ENCODE measurements at places on chromosomes 1 and 21. TPM values are rescaled to one million over a fixed set of nuclear protein-coding genes. Genes with fewer than 3 reads are reported as not detected.

DNA sequence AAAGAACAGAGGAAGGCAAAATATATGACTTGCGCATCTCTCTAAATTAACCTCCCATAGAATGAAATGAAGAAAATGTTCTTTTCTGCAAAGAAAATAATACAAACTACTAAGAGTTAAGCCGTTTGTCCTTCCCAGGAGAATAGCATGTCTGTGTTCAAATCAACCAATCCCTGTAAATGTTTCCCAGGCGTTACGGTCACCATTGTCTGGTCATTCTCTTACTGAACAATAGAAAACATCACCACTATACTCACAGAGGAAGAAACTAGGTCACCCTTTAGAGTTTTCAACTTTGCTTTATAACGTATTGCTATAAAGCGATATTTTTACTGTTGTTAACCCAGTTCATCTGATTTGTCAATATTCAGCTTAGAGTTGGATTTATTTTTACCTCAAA is 34.1 kb downstream of the COL11A1 start:
- no peak for DNase-seq

- no peak for DNase-seq
Observed at GRCh38 chr1:198316546-198317100, 159.8 kb downstream of the NEK7 start.

The MYOG gene
- not detected for total RNA-seq

GRCh38 chr1:219358080-219358479 is 184.4 kb downstream of the LYPLAL1 start:
- DNase-seq = no peak

DNA sequence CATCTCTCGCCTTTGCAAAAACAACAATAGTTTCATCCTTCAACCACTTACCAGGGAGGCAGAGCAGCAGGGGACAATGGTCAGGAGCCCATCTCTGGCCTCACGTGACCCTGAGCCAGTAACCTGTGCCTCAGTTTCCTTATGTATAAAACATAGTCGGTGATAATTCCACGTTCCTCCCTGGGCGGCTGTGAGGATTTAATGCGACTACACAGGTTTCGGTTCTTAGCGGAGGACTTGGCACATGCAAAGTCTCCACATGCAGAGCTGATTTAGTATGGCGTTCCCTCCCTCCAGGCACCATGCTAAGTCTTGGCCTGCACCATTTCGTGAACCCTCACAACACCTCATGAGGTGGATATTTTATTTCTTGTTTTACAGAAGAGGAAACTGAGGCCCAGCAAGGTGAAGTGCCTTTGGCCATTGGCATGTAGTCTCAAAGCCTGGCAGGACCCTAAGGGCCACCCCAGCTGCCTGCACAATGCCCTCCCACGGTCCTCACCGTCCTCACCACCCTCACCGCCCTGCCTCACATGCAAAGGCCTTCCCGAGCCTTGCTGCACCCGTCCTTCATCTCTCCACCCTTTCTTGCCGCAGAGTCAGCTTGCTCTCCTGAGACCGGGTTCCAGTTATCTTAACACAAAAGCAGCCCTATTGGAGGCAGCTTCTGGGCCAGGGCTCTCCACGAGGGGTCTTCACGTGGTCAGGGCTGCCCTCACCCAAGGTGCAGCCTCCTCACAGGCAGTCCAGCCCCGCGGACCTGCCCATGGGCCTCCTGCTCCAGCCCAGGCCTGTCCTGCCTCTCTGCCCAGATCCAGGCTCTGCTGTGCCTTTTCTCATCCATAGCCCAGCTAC is 48.9 kb downstream of the SYF2 start:
- DNase-seq = no peak

DNA sequence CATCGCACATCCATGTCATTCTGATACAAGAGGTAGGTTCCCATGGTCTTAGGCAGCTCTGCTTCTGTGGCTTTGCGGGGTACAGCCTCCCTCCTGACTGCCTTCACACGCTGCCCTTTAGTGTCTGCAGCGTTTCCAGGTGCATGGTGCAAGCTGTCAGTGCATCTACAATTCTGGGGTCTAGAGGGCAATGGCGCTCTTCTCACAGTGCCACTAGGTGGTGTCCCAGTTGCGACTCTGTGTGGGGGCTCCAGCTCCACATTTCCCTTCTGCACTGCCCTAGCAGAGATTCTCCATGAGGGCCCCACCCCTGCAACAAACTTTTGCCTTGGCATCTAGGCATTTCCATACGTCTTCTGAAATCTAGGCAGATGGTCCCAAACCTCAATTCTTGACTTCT is 138.2 kb upstream of the BRINP3 start:
- DNase-seq = no peak

- no peak for DNase-seq
Observed at GRCh38 chr1:198970916-198971315, 332.1 kb downstream of the PTPRC start.

The AK5 gene
- total RNA-seq = 7.2 TPM

The CR1L gene
- not detected for total RNA-seq

DNA sequence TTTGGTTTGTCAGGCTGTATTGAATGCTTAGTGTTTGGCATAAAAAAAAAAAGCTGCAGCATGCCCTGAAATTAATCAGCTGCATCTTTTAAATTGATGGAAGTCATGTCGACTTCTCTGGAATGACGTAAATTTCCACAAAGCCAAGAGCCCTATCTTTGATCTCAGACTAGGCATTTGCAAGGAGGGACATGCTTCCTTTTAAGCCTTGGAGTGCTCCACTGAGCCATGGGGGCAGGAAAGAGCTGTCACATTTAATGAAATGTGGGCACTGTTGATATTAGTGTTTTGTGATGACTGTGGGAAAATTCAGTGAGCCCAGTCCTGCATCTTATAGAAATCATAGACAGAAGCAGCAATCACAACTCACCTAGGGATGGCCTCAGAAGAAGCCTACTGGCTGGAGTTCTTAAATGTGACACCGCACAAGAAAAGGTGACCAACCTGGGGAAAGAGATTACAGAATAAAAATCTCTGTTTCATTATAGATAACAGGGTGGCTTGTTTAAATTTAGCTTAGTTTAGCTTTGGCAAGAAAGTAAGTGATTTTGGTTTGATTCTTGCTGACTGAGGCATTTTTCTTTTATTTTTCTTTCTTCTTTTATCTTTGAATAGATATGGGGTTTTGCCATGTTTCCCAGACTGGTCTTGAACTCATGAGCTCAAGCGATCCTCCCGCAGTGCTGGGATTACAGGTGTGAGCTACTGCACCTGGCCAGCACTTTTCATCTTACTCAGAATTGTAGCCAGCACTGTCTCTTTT is 188.2 kb downstream of the HHAT start:
- no peak for DNase-seq

GRCh38 chr1:116345843-116346242 is 27.2 kb upstream of the ATP1A1 start:
- peak; percentile 11 for DNase-seq

GRCh38 chr1:109298666-109299557 is 7.9 kb downstream of the MYBPHL start:
- peak; percentile 21 for DNase-seq

The BRDT gene
- total RNA-seq = not detected

- no peak for DNase-seq
Observed at GRCh38 chr1:164320790-164321731, 237.9 kb upstream of the PBX1 start.

The TRIM67 gene
- total RNA-seq = 0.12 TPM

DNA sequence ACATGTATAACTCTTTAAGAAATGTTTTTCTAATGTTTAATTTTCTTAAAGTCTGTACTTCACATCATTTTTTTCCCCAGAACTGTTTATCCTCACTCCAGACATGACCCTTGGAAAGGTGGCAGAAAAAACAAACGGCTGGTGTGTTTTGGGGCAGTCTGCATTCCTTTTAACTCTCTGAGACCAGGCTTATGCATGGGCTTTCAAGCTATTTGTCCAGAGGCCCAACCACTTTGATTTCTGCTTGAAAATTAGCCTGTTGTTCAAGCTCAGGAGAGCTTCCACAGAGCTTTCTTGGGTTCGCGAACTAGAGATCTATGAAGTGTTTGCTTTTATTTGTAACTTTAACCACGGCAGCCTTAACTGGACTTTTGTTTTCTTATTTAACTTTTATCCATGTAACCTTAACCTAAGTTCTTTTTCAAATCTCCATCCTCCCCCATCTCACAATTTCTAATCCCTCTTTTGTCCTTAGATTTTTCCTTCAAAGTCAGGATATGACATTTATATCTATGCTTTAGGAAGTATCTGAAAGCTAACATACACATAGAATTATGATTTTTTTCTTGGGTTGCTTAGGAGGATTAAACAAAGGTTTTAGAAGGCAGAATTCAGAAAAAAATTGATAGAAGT is 111.8 kb downstream of the FGGY start:
- DNase-seq = no peak

DNA sequence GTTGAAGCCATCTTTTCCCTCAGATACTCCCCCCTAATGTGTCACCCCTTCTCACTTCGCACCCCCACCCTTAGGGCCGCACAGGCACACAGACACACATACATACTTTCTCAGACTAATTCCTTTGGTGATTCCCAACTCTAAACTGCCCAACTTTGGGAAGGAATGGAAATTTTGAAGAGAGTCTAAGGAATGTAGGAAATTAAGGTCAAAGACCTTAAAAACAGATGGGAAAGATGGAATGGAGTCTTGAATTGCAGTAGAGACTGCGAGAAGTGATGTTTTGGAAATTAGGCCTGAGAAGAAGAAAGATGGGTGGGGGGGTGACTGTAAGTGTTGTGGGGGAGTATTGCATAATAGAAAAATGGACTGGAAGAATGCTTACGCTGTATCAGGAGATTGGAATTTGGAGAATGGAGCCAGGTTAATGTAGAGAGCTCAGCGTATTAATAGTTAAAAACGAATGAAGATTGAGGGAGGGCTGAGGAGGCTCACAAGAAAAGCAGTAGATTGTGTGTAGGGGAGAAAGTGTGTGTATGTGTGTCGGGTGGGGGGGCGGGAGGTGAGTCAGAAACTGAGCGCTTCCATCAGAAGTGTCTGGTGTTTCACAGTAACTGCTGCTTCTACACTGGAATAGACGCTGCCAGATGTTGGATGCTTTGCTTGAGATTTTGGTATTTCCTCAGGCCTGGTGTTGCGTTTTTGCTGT is 1.7 kb downstream of the PIP5K1A start:
- DNase-seq = no peak

- no peak for DNase-seq
Observed at GRCh38 chr1:216186141-216186540, 237.1 kb downstream of the USH2A start.
